AG09309 (cell line): ENCODE measurements at places on chromosomes 2 and 18.
A peak's percentile ranks its signal among the peaks of the same experiment; 100 is the strongest.

DNA sequence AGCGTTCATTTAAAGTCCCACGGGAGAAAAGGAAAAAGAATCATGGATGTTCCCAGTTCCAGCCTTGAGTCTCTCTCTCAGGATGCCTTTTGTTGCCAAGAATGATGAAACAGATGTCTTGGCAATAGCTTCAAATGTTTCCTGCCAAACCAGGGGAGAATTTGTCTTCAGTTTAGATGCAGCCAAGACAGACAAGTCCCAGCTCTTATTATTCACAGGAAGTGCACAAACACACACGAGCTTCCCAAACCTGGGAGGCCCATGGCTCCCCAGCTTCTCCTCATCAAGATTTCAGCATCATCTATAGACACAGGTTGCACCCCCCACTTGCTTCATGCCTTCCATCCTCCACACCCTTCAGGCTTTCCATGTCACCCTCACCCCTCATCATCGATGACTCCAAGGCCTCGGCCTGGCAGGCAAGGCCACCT is 45.9 kb downstream of the HS1BP3 start:
- DNase-seq: peak; percentile 85

DNA sequence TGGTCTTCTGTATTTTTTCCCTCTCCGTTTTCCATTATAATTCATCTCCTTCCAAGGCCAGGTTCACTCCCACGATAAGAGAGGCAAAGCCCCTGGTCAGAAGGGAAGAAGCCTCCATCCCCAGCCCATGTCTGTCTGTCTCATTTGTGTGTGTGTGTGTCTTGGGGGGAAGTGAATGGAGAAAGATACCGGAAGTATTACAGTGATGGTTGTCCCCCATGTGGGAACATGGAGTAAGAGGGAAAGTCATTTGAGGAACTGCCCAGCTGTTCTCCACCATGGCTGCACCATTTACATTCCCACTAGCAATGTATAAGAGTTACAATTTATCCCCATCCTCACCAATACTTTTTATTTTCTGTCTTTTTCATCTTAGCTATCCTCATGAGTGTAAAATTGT is 113.6 kb upstream of the ATP8B1 start:
- DNase-seq: no peak

DNA sequence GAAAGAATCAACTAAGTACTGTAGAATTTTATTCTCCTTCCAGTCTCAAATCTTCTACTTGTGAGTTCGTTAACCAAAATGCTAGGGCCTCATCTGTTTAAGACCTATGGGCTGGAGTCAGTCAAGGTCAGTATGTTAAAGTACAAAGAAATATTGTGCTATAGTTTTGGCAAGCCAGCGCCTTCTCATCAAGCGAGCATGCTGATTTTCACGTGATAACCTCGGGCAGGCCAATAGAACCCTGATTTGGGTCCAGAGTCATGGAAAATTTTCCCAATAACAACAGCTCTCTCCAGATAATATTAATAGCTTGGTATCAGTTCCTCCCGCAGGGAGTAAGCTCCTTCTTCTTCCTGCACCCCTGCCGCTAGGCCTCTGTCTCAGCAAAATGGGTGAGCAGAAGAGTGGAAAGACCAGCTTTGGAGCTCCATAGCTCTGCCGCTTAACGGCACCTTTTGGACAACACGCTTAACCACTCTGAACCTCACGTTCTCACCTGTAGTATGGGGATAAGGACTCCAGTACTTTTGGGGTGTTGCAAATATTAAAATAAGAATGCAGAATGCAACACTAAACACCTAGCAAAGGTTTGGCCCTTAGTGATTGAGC is 11.7 kb downstream of the CABLES1 start:
- no peak for DNase-seq

DNA sequence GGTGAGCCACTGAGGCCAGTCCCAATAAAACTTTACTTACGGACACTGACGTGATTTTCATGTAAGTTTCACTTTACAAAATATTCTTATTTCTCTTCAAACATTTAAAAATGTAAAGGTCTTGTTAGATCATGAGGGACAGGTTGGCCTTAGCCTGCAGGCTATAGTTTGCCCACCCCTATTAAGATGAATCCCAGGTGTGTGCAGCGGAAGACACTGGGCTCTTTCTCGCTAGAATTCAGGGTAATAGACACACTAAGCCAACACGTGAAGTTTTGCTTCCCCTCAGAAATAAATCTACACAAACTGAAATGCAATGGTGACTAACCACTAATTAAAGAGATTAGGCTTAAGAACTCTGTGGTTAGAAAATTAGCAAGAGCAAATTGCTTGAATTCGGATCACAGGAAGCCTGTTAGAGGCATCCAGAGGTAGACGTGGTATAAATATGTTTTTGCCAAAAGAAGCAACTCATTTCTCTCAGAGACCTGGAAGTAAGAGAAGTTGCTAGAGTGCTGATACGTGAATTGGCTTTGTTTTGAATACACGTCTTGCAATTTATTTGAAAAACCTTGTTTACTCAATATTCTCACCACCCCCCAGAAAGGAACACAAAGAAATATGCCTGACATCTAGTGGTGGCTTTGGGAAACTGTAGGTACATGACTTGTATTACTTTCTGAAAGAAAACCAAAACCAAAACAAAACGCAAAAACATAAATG is 151.6 kb downstream of the DTNB start:
- peak; percentile 49 for DNase-seq

DNA sequence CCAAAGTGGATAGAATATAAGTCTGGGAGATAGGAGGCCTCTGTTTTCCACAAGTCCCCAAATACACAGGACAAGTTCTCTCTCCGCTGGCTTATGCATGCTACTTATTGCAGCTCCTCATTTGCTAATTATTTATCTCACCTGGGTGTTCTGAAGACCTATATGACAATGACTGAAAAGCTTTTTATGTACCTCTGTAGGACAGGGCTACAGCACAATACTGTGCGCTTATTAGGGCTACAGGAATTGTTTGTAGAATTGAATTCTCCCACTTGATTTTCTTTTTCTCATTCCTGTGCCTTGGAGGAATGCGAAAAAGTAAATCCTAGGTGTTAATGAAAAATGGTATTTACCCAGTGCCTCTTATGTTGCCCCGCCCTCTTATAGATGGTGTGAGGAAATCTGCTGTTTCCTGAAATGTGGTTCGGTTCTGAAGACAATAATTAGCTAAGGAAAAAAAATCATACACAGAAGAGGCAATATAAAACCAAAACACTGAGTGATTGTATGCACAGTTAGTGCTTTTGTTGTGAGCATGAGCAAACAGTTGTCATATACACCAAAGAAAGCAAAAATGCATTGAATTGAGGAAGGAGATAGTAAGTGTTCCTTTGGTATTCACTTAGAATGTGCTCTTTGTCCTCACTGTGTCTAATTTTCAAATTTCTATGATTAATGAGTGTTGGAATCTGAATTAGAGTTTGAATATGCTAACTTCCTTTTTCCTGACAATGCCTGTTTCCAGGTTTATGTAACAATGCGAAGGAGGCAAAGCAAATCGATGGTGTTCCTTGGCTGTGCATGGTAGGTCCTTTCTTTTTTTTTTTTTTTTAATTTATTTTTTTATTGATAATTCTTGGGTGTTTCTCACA is 78.7 kb upstream of the PNPT1 start:
- no peak for DNase-seq

- DNase-seq: no peak
These were observed 262.8 kb downstream of the PTH2R start for GRCh38 chr2:208669394-208669793.

- DNase-seq: no peak
These were observed 13.1 kb downstream of the TET3 start for GRCh38 chr2:73997813-73998212.

GRCh38 chr2:217669831-217670230 is 333.0 kb downstream of the TNS1 start:
- DNase-seq: no peak

DNA sequence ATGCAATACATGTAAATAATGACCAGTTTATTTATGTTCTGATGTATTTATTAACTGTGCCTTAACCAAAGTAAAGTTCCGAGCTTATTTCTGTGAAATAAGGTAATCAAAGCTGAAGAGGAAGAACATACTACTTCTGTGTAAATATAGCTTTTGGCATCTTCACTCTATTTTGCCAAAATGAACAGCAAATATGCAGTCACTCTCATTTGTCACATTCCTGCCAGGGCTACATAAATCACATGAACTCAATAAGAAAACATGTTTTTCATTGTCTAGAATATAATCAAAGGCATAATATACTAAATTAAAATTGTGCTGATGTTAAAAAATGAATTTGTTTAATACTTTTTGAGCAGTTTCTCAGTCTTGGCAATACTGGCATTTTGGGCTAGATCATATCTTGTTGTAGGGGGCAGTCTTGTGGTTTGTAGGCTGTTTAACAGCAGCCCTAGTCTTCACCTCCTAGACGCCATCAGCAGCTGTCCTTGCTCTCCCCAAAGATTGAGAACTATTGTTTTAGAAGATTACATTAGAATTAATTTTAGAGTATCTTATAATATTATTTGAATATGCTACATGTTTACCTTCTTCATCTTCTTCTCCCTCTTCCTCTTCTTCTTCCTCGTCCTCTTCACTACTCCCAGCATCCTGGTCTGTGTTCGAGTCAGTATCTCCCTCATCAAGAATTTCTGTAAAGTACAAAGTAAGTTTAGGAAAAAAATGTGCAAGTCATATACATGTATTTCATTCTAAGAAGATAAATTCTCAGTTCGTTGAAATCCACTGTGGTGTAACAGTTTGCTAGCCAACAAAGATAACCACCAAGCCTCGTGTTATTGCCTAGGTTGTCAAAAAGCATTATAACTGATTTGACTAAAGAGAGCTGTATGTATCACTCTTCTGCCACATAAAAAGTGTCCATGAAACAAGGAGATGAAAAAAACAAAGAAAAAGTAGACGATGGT is 41.5 kb downstream of the CWC22 start:
- DNase-seq: no peak

DNA sequence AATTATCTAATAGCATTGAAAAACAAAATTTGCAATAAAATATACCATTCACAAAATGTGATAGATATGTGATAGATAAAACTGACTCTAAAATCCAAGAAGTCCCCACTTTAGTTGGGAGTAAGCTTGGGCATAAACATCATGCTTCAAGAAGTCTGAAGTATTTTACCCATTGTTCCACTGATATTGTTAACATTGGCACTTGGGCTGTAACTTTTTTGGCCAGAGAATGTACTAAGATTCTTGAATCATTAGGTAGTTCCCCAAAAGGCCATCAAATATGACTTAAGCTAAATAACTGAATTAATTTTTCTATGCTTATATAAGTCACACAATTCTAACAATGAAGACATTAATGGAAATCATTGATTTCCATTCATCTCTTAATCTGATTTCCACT is 413.6 kb downstream of the CDH2 start:
- DNase-seq: no peak

DNA sequence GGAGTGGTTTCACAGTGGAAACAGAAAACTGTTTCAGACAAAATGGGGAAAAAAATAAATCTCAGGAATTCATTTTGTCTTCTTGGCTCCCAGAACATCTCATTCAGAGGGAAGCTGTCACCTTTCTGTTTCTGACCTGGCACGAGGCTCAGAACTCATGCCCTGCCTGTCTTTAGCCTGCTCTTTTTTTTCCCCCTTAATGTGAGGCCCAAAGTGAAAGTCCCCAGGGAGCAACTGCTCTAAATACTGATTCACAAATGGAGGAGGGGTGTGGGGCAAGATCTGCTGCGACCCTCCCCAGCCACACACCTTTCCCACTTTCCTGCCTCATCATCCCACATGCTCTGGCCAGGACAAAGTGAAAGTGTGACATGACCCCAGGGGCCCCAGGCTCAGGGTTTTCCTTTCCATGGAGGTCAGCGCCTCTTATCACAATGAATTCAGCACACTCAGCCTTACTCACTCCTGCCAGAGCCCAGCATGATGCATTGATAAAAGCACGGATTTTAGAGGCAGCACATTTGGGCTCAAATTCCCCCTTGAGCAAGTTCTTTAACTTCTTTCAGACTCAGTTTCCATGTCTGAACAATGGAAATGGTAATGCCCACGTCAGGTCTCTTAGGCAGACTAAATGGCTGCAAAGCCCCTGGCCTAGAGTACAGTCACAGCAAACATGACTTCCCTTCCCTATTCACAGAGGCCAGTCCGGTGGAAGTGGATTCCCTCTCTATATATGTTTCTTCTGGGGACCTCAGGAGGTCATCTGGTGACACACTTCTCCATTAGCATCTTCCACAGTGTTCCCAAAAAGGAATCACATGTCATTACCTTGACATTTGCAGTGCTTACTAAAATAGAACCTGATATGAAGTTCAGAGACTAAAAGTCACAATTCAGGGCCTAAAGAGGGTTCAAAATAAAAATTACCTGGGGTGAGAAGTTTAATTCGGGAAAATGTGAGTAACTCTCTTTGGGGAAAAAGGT is 55.3 kb upstream of the TMEM163 start:
- no peak for DNase-seq

- DNase-seq: no peak
These were observed 62.7 kb downstream of the BIN1 start for GRCh38 chr2:127044165-127044718.

DNA sequence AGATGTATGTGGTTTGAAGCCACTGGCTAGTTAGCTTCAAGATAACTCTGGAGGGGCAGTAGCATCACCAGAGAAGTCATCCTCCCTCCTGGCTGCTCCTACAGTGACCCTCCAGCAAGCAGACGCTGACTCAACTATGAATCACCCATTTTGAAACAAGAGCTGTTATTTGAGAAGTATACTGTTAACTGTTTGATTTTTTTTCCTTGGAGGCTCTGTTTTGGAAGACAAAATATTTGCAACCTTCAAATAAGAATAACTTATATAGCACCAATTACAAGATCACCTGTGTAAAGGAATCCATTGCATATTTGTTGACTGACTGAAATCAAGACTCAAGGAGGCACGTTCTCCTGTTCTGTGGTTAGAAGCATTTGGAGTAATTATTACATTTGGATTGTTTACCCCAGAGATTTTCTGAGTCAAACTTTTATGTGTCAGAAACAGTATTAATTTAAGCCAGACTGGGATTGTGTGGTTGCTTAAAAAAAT is 313.8 kb downstream of the MTX2 start:
- DNase-seq: peak; percentile 79

- DNase-seq: no peak
These were observed 10.8 kb upstream of the ERMN start for GRCh38 chr2:157336137-157337010.

- no peak for DNase-seq
These were observed 58.7 kb upstream of the LRP1B start for GRCh38 chr2:142189501-142189900.

GRCh38 chr2:159832026-159832425 is 34.0 kb upstream of the CD302 start:
- no peak for DNase-seq
